Endothelial cell (in vitro differentiated cells): ENCODE measurements at places on chromosomes 4 and X. TPM values are rescaled to one million over a fixed set of nuclear protein-coding genes. Genes with fewer than 3 reads are reported as not detected.

DNA sequence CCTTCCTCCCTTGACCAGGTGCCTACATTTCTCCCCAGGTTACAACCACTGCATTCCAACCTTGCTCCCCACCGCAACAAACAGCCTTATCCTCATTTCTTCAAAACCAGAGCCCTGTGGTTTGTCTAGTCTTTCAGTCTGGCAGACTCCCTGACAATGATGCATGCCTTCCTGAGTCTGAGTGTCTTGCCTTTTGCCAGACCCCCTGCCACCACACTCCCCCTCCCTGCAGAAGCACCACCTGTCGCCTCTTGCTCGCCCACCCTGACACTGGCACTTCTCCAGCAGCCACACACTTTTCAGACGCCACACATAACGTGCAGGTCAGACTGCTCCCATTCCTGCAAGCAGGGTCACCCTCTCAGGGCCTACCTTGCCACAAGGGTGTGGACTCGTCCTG lies 349.2 kb upstream of the NOCT start:
- no peak for DNase-seq

GRCh38 chr4:55068522-55068921 lies 56.9 kb downstream of the KDR start:
- DNase-seq = no peak

GRCh38 chrX:65697915-65698796 lies 30.7 kb downstream of the MSN start:
- DNase-seq = peak; percentile 47

The PROM1 gene
- 12.2 TPM for total RNA-seq

The TMPRSS11B gene
- total RNA-seq = 0.56 TPM

GRCh38 chrX:78527263-78527662 lies 131.9 kb downstream of the RTL3 start:
- no peak for DNase-seq

The MAGEC2 gene
- not detected for total RNA-seq

- peak; percentile 53 for DNase-seq
These were observed 17.0 kb upstream of the HPF1 start for GRCh38 chr4:169774466-169775445.

GRCh38 chr4:71472946-71473345 lies 134.1 kb downstream of the SLC4A4 start:
- DNase-seq = no peak

The NDST4 gene
- total RNA-seq = not detected

- DNase-seq = no peak
These were observed 56.3 kb upstream of the CXCL8 start for GRCh38 chr4:73684097-73684496.

The PAK3 gene
- total RNA-seq = 4.0 TPM

DNA sequence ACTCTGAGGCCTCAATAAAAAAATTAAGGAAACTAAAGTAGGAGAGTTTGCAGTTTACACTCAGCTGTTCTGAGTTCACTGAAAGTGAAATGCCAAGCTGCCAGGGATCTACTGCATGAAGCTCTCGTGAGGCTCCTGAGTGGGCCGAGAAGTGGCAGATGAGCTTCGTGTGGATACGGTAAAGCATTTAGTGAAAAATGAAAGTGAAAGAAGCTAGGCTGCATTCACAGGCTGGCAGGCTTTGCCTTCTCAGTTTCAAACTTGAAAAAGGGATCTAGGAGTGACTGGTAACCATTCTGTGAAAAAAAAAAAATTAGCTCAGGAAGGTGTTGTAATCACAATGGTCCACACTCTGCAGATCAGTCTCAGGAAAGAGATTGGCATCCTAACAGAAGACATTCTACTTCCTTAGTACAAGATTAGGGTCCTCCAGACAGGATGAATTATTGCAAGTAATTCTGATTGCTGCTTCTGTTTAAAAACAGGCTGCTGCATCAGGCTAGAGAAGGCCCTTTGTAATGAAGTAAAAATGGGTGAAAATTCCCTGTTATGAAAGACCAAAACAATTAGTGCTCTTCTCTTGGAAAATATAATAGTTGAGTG lies 679.9 kb downstream of the RPA4 start:
- DNase-seq = no peak

DNA sequence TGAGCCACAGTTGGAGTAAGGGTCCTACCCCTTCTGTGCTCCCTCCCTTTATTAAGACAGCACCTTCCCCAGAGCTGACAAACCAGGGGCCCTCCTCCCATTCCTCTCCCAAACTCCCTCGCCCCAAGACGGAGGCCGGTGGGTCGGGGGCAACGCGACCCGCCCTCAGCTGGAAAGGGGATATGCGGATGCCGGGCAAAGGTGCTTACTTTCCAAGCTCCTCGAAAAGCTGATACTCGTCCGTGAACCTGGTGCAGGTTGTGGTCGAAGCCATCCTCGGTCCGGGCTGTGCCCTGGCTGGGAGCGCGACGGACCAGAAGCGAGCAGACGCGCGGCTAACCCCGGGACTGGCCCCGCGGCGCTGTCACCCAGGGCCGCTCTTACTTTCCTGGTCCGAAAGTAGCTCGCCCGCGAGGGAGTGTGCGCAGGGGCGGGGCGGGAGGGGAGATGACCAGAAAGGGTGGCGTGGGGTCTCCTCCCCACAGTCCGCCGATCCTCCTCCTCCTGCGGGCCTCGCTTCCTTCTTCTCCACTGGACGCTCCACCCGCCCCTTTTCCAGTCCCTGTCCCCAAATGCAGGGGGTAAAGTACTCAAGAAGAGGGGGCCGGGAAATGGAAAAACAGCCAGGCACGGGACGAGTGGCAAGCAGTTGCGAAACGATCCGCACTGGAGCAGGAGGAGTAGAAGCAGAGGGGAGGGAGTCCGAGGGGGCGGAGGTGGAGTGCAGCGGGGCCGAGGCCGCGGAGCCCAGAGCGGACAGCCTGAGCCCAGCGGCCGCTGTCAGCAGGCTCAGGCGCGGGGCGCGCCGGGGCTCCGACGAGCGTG lies 531 bp downstream of the CAMK2D start:
- peak; percentile 71 for DNase-seq

- DNase-seq = no peak
These were observed 10.1 kb downstream of the FGFRL1 start for GRCh38 chr4:1021386-1022050.

GRCh38 chrX:24027985-24028384 lies 999 bp upstream of the KLHL15 start:
- DNase-seq = no peak

DNA sequence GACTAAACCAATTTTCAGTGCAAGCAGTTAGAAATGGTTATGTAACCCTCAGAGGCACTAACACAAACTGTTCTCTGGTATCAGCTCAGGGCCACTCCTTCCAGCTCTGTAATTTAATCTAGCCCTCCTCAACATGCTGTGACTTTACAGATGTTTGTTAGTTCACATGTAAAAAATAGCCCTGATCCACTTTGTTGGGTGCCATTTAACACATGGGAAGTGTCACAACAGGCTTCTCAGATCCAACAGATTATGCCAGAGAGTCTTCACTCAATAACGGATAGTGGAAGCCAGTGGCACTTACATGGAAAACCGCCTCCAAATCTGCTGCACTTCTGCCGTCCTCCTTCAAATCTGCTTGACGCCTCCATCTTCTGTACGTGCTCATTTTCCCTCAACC lies 51.6 kb downstream of the ATP8A1 start:
- DNase-seq = no peak

DNA sequence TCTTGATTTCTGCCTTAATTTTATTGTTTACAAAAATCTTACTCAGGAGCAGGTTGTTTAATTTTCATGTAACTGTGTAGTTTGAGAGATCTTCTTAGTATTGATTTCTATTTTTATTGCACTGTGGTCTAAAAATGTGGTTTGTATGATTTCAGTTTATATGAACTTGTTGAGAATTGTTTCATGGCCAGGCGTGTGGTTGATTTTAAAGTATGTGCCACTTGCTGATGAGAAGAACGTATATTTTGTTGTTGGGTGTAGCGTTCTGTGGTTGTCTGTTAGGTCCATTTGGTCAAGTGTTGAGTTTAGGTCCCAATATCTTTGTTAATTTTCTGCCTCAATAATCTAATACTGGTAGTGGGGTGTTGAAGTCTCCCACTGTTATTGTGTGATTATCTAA lies 996.8 kb downstream of the PCDH19 start:
- no peak for DNase-seq

GRCh38 chrX:76428243-76429130 lies 977 bp downstream of the MAGEE1 start:
- DNase-seq = peak; percentile 5

DNA sequence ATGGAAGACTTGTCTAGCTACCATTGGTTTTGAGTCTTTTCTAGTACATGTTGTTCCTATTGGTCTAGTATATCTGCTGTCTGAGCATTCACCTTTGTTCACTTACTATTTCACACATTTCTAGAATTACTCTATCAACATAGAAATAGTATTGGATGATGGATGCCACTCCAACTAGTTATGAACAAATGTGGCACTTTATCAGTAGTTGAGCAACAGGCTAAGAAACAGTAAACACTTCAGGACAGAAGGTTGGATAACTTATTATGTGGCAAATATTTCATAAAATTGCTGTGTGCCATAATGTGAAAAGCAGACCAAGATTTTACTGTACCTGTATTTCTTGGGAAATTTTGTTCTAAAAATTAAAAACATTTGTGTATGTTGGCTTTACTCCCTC lies 42.4 kb upstream of the GLRA3 start:
- no peak for DNase-seq

DNA sequence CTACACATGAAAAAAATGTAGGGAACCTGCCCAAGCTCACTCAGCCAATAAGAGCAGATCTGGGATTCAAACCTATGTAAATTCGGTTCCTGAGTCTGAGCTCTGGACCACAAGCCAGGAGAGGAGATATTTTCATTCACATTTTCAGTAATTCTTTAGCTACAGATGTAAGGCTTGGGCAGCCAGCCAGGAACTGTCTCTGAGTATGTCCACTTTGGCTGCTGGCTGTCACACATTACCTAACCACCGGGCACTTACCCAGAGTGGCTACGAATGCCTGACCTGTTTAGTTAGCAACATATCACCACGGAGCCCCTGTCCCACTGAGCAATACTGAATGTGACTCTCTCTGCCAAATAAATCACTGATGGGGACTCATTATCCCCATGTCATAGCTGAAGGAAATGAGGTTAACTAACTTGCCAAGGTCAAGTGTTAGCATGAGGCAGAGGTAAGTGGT lies 15.3 kb downstream of the USP46 start:
- DNase-seq = no peak

The SH3BP2 gene
- total RNA-seq = 150 TPM

GRCh38 chr4:77229433-77229832 lies 72.4 kb downstream of the CCNG2 start:
- no peak for DNase-seq

- no peak for DNase-seq
These were observed 130.3 kb downstream of the DIPK2B start for GRCh38 chrX:45070116-45071007.

The LPAR4 gene
- 2.7 TPM for total RNA-seq

The TCP11X2 gene
- 2.0 TPM for total RNA-seq

The COX7B2 gene
- not detected for total RNA-seq

- DNase-seq = no peak
These were observed 2.7 kb upstream of the ASB5 start for GRCh38 chr4:176271749-176272148.

GRCh38 chr4:143183513-143184216 lies 1.1 kb upstream of the USP38 start:
- DNase-seq = no peak

- no peak for DNase-seq
These were observed 37.5 kb downstream of the PNPLA4 start for GRCh38 chrX:7889680-7890079.

GRCh38 chr4:15344041-15344440 lies 83.8 kb upstream of the C1QTNF7 start:
- DNase-seq = no peak

DNA sequence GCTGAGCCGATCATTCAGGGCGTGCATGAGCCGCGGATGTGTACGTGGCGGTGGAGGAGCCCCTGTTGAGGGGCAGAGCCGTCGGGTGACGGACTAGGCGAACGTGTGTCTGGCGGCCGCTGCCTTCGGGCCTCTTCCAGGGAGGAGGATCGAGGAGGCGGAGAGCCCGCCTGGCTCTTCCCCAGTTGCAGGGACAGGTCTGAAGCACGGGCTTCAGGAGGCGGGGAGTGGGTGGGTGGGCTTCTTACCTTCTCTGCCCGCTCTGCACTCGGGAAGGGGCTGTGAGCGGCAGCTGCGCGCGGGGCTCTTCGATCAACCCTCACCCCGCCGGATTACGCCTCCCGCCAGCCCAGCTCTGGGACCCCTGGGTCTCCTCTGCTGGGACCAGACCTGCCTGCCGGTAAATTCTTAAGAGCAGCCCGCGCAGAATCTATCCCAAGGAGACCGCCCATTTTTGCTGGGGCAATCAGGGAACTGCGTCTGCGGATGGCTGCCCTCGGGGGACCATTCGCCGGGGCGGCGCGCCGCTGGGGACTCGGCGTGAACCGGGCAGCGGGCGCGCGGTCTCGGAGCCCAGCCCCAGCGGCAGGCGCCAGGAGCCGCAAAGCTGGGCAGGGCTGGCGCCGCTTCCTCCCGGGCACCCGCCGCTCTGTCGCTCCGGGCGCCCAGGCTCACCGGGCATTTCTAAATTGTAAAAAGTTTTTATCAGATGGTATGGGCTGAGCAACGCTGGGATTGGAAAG lies 4.9 kb downstream of the PLAC8 start:
- DNase-seq = peak; percentile 45

DNA sequence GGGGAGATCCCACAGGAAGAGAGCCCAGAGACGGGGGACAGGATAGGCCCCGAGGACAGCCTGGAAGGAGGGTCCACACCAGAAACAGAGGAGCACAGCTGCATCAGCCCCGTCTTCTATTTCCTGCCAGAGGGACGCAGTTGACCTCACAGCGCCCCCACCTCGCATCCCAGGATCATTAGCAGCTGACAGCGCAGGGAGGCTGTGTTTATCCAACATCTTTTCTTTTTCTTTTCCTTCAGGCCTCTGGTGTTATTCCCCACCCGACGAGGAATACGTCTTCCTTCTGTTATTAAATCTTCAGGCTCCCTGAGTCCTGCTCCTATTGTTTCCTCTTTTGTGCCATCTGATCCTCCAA lies 75.4 kb downstream of the DCHS2 start:
- DNase-seq = peak; percentile 55
